ENCODE measurements at places on chromosomes 7 and 10.

DNA sequence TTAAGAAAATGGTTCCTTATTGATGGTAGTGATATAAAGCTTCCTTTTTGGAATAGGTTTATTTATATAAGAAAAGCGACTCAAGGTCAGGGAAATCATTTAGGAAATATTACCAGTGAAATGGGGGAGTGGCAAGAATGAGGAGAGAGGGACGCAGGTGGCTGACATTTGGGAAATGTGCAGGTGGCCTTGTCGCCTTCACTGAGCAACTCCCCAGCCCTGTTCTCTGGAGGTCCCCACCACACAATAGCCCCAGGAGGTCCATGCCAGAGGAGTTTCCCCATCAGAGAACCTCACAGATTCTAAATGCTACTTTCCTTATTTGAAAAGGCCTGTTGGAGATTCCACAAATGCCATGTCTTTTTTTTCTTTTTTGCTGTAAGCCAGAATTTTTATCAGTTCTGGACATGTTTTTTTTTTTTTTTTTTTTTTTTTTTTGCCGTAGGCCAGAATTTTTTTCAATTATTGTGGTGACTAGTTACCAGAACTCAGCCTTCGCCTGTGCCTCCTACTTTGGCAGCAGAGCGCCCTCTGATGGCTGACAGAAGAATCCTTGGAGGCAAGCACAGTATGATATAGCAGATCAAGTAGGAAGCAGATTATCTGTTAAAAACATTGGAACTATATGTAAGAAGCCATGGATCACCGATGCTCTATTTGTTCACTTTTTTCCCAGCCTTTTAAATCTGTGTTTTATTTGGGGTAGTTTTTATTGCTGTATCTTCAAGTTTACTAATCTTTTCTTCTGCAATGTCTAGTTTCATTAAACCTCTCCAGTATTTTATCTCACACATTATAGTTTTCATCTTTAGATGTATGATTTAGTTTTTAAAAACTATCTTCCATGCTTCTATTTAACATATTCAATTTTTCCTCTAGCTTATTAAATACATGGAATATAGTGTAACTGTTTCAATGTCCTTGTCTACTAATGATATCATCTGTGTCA is 18.6 kb downstream of the OPALIN start:
- peak; percentile 64 for DNase-seq

DNA sequence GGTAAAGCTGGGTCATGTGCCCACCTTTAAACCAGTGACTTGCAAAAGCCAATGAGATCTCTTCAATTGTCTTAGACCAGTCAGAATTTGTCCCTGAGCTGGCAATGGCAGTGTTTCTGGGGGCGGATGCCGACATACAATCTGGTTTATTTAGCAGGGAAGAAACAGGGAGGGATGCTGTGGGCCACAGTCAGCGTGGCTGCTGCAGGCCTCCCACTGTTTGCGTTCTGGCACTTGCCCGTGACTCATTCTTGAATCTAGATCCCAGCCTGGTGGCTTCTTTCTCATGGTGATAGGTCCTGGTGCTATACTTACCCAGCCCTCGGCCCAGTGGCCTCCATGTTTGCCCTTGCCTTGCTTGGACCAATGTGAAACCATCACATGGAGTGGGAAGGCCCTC is 3.1 kb upstream of the CPA1 start:
- no peak for DNase-seq

GRCh38 chr10:111249925-111250324 is 173.1 kb downstream of the ADRA2A start:
- DNase-seq = no peak

DNA sequence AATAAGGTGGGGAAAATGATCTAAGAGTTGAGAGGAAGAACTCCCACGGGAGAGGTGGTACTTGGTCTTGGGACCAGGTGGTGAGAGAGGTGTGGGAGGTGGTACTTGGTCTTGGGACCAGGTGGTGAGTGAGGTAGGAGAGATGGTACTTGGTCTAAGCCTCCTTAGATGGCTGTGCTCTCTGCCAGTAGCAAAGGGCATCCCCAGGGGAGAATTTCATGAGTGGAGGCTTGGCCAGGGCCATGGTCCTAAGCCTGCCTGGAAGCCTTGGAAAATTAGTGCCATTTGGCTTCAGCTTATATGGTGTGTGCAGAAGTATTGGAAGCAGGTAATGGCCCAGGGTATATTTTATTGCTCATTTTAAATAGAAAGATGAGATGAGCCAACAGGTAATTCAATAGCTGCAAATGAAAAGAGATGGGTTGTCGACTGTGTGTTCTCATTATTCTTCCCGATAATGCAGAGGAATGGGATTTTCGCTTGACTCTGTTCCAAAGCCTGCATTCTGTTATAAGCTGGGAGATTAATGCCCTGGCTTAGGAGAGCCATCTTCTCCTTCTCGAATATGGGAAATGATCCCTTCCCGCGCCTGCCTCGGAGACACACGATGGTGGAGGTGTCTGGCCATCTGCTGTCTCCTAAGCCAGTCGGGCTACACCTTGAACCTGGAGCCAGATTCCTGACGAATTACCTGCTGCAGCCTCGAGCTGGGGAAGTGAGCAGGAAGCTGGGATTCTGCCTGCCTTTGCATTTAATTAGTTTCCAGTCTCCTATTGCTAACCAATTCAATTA is 287.8 kb downstream of the GALNT17 start:
- DNase-seq = no peak

GRCh38 chr7:571718-572415 is 52.2 kb upstream of the PDGFA start:
- no peak for DNase-seq

- DNase-seq = no peak
Measured at GRCh38 chr10:109203646-109204353, 719.5 kb downstream of the XPNPEP1 start.

DNA sequence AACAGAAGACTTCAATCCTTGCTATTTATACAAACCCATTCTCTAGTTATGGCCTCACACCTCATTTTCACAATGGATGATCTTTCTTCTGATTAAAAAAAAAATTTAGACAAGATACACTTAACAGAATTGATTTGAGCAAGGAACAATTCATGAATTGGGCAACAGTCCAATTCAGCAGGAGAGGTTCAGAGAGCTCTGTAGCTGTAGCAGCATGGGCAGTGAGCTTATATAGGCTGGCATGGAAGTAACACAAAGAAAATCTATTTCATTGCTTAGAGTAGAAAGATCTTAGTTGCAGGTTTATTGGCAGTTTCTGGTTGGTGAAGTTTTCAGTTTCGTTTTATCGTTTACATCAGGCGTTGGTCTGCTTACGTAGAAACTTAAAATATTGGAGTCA is 23.0 kb upstream of the LRGUK start:
- no peak for DNase-seq
